ENCODE measurements at places on chromosomes 11 and 22. TPM values are rescaled to one million over a fixed set of nuclear protein-coding genes. Genes with fewer than 3 reads are reported as not detected.
A peak's percentile ranks its signal among the peaks of the same experiment; 100 is the strongest.

The LIN7C gene
- 8.6 TPM for polyA plus RNA-seq

- DNase-seq = no peak
Observed at GRCh38 chr11:120578596-120579154, 67.1 kb downstream of the GRIK4 start.

The MPZL3 gene
- polyA plus RNA-seq = 3.8 TPM

GRCh38 chr22:46502440-46503175 is 34.8 kb downstream of the CELSR1 start:
- no peak for DNase-seq

- DNase-seq = no peak
Observed at GRCh38 chr11:119615003-119615881, 113.8 kb downstream of the NECTIN1 start.

- no peak for DNase-seq
Observed at GRCh38 chr11:95697614-95698408, 91.8 kb downstream of the FAM76B start.

DNA sequence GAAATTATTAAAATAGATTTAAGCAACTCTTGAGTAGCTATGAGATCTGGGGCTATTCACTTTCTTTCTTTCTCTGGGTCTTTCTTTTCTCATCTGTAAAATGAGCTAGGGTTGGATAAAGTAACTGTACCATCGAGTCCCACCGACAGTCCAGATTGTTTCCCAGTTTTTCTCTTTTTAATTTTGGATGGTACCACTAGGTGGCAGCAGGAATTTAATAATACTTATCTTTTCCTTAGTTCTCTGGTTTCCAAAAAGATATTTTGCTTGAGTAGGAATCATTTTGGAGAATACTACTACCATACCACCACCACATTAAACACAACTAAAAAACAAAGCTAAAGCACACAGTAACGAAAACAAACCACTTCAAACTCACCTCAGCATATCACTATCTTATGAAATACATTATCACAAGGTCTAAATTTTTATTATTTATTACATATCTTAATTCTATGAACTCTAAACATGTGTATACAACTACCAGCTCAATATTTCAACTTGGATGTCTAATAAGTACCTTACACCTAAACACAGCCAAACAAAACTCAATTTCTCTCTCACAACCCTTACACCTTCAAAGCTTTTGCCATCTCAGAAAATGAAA is 584.0 kb downstream of the KCNA4 start:
- DNase-seq = no peak

The CHRDL2 gene
- polyA plus RNA-seq = 3.8 TPM

DNA sequence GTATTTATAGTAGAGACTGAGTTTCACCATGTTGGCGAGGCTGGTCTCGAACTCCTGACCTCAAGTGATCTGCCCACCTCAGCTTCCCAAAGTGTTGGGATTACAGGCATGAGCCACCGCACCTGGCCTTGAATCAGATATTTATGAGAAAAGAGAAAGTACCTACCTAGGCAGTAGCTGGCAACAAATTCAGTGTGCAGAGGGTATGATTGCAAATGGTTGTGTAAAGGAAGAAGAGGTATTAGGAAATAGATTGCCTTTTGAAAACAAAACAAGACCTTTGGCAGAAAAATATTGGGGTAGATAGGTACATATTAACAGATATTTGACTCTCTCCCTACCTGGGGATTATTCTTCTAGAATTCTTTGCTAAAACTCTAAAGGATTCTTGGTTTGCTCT is 38.5 kb upstream of the LIN7C start:
- DNase-seq = no peak

- DNase-seq = no peak
Observed at GRCh38 chr11:44985721-44986120, 35.0 kb upstream of the TP53I11 start.

The RFPL1 gene
- not detected for polyA plus RNA-seq

GRCh38 chr11:34194576-34195335 is 89.3 kb downstream of the NAT10 start:
- no peak for DNase-seq

DNA sequence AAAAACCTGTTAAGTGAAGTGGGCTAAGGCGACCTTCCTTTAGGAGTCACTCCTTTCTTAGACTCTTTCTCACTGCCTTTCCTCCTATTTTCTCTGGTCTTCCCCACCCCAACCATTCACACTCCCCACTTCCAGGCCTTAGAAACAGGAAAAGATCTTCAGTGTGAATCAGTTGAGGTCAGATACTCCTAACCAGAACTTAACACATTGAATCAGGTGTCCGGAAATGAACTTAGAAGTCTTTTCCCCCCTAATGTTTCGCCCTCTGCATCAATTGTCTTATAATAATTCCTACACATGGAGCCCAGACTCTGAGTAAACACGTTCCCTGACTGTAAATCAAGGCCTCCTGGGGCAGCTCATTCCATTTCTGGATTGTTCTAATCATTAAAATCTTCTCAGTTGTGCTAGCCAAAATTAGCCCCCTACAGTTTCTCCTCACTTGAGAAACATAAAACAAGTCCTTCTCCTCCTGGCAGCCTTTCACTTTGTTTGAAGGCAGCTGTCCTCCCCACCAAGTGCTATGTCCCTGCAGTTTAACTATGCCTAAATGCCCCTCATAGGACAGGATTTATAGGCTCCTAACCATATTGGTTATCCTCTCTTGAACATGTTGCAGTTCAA is 32.7 kb upstream of the USP47 start:
- no peak for DNase-seq

DNA sequence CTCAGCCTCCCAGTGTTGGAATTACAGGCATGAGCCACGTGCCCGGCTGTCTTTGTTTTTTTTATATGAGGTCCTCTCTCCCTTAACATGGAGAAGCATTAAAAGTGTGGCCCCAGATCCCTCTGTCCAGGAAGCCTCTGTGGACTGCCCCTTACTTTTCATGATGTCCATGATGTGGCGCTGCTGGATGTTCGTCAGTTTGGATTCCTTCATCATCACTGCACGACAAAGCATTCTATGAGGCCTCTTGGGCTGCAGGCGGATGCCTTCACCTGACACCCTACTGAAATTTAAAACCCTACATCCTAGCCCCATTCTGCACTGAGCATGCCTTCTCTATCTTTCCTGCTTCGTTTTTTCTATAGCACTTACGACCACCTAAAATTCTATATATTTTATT is 2.1 kb downstream of the C22orf23 start:
- no peak for DNase-seq

- DNase-seq = no peak
Observed at GRCh38 chr11:111733611-111734088, 32.5 kb downstream of the PPP2R1B start.

DNA sequence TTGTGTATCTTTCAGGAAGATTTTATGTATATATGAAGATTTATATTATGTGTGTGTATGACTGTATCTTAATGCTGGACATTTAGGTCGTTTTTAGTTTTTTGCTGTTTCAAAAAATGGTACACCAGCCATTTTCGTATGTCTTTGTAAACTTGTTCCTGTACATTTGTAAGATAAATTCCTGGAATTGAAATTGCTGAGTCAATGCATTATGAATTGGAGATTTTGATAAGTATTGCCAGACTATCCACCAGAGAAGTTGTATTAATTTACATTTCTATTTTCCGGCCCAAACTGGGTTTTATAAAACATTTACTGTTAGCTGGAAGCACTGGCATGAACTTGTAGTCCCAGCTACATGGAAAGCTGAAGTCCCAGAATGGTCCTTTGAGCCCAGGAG is 24.6 kb downstream of the MRPL48 start:
- no peak for DNase-seq

- DNase-seq = no peak
Observed at GRCh38 chr11:81548123-81548522, 1185.5 kb downstream of the FAM181B start.

- DNase-seq = peak; percentile 11
Observed at GRCh38 chr11:62592989-62593421, 1.7 kb upstream of the TUT1 start.

GRCh38 chr11:124240621-124241397 is at the start of gene OR8G1:
TSS of gene OR8G1 (plus strand) at chr11:124241095. CDS start at chr11:124249676, 8,581 bp downstream.
- DNase-seq = no peak

DNA sequence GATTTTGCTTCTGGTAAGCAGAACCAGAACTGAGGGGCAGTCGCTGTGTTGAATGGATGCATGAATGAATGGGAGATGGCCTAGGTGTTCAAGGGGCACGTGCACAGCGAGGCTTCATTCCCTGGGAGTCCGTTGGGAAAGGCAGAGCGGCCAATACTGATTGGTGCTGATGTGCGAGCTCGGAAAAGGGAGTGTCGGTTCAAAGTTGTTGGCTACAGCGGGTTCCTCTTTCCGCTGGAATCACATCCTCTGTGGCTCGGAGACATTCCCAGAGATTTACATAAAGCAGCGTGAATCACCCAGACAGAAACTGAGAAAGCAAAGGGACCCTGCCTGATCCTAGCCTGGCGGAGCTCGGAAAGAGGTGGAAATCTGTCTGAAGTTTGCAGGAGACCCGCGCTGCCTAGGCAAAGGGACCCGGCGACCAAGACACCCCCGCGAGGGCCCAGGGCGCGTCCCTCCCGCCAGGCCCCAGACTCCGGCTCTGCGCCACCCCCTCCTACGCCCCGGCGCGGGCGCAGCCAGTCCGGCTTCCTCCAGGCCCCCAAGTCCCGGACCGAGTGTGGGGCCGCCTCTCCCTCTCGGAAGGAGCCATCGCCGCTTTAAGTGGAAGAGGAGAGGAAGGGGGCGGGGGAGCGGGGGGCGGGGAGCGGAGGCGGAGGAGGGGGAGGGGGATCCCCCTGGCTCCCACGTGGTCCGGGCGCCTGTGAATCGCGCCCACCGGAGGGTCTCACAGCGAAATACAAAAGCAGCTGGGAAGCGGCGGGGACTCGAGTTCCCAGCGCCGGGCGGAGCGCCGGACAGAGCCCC is at the start of gene FJX1:
FJX1 (plus strand) TSS at position 774 of the 810 bp plus-strand sequence. CDS start 177 bp downstream, outside the sequence.
- peak; percentile 70 for DNase-seq

GRCh38 chr22:22870577-22871404 is 16.8 kb upstream of the IGLL5 start:
- no peak for DNase-seq

- DNase-seq = no peak
Observed at GRCh38 chr11:28976801-28977145, 868.6 kb downstream of the METTL15 start.

The CREB3L1 gene
- 40.1 TPM for polyA plus RNA-seq

- DNase-seq = no peak
Observed at GRCh38 chr11:124752471-124753102, 532 bp upstream of the VSIG2 start.

The TCN2 gene
- polyA plus RNA-seq = 6.8 TPM

GRCh38 chr11:107591378-107592230 is 657 bp downstream of the ELMOD1 start:
- no peak for DNase-seq

The CBLIF gene
- not detected for polyA plus RNA-seq

The C11orf16 gene
- polyA plus RNA-seq = not detected

DNA sequence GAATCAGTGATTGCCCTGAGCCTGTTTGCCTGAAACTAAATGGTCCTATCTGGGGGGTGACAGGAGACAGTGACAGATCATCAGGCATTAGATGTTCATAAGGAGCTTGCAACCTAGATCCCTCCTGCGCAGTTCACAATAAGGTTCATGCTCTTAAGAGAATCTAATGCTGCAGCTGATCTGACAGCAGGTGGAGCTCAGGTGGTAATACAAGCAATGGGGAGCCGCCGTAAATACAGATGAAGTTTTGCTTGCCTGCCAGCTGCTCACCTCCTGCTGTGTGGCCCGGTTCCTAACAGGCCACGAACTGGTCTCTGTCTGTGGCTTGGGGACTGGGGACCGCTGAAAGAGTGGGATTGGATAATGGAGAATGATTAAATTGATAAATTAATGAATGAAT is 14.0 kb downstream of the NOX4 start:
- DNase-seq = no peak

The SLC29A2 gene
- polyA plus RNA-seq = 21.7 TPM

- DNase-seq = no peak
Observed at GRCh38 chr22:42331014-42331413, 60.6 kb upstream of the TCF20 start.

The IGF2 gene
- 26.9 TPM for polyA plus RNA-seq

- no peak for DNase-seq
Observed at GRCh38 chr11:44083906-44084305, 11.6 kb upstream of the EXT2 start.

The MRTFA gene
- 24.7 TPM for polyA plus RNA-seq

DNA sequence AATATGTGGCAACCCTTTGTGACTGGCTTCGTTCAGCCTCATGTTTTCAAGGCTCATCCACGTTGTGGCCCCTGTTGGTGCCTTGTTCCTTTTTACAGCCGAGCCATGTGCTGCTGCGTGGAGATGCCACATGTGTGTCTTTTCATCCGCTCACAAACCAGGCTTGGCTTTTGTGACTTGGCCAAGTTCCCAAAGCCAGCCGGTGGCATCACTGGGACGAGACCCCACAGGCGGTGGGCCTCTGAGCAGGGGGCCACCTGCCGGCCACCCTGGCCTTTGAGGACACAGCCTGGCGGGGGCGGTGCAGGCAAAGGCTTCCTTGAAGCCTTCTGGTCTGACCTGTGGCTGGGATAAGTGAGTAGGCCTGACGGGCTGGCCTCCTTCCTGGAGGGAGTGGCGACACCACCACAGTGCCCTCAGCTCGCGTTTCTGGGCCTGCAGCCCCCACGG is 10.5 kb downstream of the GRK2 start:
- peak; percentile 60 for DNase-seq

DNA sequence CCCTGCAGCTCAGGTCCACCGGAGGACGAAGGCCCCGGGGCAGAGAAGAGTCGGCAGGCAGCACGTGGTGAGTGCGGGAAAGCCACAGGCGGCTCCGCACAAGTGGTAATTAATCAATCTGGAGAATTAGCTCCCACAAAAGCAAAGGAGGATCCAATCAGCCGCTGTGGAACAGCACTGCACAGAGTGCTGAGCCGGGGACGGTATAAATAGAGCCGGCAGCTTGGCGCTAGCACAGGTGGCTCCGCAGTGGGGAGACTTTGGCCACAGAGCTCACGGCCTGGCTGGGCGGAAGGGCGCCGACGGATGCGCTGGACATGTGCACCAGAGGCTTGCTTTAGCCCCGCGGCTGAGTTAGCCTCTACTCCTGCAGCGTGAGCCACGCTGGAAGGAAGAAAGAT is 48.9 kb downstream of the IGSF9B start:
- no peak for DNase-seq

- DNase-seq = no peak
Observed at GRCh38 chr11:27213232-27213660, 149.8 kb downstream of the CCDC34 start.

The CD3D gene
- polyA plus RNA-seq = 0.14 TPM

Measured in pancreas (tissue), 10 donors.